Activated naive CD8-positive, alpha-beta T cell treated with anti-CD3 and anti-CD28 coated beads for 36 hours (primary cell): ENCODE measurements at places on chromosomes 11 and 22.

DNA sequence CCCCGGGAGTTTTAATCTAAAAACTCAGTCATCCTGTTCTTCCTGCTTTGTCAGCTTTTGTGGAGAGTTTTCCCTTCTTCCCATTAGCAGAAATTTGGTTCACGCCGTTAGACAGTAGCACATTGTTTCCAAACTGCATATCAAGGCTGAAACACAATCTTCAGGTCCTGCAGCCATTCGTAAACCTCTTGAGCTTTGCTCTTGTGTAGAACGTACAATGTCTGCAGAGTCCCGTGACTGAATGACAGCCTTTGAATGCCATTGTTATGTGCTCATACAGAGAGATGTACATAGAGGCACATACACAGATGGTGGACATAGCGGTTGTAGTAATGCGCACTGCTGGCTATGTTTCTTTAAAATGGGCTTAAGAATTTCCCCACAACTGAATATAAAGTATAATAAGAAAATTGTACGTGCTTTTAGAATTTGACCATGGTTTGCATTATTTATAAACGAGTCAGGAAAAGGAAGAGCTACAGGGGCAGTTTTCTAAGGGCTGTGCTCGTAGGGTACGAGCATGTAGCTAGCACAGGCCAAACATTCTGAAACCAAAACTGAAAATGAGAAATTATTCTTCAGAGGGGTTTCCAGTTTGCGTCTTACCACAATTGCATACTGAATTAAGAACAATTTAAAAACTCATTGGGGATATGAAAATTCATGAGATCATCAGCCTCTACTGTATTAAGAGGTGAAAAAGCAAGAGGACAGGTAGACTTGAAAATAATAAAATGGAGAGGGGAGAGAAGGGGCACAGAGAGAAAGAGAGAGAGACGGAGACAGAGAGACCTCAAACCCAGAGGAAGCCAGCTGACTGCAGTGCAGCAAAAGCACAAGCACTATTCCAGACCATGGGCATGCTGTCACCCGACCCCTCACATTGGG lies 310.1 kb downstream of the CADM1 start:
- no peaks in the 10 kb centered on the region for H3K27me3 ChIP-seq
- H3K4me3 ChIP-seq = no peak overlapping the region
- H3K4me1 ChIP-seq = no peaks in the 10 kb centered on the region
- H3K36me3 ChIP-seq = no peaks in the 10 kb centered on the region

- no peak for DNase-seq
- H3K4me1 ChIP-seq = no peaks in the 10 kb centered on the region
- no peak overlapping the region for H3K4me3 ChIP-seq
- peaks cover 36% of the 10 kb centered on the region for H3K27me3 ChIP-seq
Observed at GRCh38 chr11:19432370-19433061, 191.8 kb upstream of the E2F8 start.

- H3K4me1 ChIP-seq = peaks cover 5% of the 10 kb centered on the region
- DNase-seq = no peak
- no peaks in the 10 kb centered on the region for H3K36me3 ChIP-seq
- H3K27ac ChIP-seq = peak overlapping the region; percentile 8
- H3K27me3 ChIP-seq = no peaks in the 10 kb centered on the region
Observed at GRCh38 chr11:2213890-2214526, 42.4 kb upstream of the TH start.

- H3K27me3 ChIP-seq = no peaks in the 10 kb centered on the region
- no peaks in the 10 kb centered on the region for H3K4me1 ChIP-seq
- H3K27ac ChIP-seq = no peak overlapping the region
- no peaks in the 10 kb centered on the region for H3K36me3 ChIP-seq
- DNase-seq = no peak
- H3K4me3 ChIP-seq = no peak overlapping the region
Observed at GRCh38 chr11:103806130-103806895, 230.1 kb upstream of the DDI1 start.
